Stimulated activated CD8-positive, alpha-beta memory T cell treated with anti-CD3 and anti-CD28 coated beads, Interleukin-4, amount 100 ng/mL, for 48 hours (primary cell): ENCODE measurements at places on chromosomes 7 and 10.

- DNase-seq: no peak
Observed at GRCh38 chr10:3877211-3878000, 92.4 kb upstream of the KLF6 start.

DNA sequence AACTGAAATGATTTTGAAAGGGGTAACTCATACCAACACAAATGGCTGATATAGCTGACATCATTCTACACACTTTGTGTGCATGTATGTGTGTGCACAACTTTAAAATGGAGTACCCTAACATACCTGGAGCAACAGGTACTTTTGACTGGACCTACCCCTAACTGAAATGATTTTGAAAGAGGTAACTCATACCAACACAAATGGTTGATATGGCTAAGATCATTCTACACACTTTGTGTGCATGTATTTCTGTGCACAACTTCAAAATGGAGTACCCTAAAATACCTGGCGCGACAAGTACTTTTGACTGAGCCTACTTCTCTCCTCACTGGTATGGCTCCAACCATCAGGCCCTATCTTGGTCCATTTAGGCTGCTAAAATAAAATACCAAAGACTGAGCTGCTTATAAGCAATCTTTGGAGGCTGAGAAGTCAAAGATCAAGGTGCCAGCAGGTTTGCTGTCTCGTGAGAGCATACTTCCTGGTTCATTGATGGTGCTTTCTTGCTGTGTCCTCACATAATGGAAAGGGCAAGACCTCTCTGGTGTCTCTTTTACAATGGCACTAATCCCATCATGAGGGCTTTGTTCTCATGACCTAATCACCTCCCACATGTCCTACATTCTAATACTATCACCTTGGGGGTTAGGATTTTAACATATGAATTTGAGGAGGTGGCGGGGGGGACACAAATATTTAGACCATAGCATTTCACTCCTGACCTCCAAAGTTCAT is 173.3 kb downstream of the CFTR start:
- no peak for DNase-seq

- DNase-seq: no peak
Observed at GRCh38 chr10:12299222-12299965, 50.0 kb upstream of the CAMK1D start.

DNA sequence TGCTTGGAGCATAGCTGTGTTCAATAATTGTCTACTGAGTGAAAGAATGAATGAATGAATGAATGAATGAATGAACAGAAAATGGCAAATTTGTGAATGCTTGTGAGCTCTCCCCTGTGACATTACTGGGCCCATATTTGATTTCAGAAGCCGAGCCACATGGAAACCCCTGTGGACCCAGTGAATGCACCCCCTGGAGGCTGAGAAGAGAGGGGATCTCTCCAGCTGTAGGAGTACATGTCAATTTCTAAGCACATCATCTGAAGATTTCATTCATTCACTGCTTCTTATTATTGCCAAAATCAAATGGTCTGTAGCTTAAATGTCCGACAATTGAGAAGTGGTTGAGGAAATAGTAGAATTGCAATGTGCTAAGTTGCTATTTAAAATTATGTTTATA is 58.3 kb upstream of the DOCK1 start:
- no peak for DNase-seq

DNA sequence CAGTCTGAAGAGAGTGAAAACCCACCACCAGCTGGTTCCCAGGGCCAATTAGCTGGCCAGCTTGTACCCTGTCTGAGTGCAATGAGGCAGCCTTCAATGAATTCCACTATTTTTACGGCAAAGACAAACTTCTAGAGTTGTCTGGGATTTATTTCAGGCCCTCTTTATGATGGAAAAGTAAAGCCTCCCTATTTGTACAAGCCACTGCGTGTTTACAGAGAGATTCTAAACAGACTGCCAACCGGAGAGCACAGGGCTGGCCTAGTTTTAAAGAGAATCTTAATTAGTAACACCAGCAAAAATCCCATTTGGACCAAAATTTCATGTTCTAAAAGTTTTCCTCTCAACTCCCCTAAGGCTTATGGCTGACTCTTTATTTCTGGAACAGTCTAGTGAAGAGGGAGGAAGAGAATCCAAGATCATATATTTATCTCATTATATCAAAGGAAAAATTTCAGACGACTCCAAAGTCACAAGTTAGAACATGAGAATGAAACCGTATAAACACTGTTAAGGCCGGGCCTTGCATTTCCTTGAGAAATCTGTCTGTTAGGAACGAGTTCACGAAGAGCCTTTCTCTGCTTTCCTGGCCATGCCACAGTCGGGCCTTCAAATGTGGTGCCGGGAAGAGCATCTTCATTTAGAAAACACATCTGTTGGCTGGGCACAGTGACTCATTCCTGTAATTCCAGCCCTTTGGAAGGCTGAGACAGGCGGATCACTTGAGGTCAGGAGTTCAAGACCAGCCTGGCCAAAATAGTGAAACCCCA is 724.6 kb upstream of the NRP1 start:
- DNase-seq: no peak

GRCh38 chr7:564176-564865 is 44.7 kb upstream of the PDGFA start:
- DNase-seq: no peak

- no peak for DNase-seq
Observed at GRCh38 chr10:19628767-19629560, 187.3 kb upstream of the PLXDC2 start.

- no peak for DNase-seq
Observed at GRCh38 chr7:117588352-117588794, 108.5 kb downstream of the CFTR start.

DNA sequence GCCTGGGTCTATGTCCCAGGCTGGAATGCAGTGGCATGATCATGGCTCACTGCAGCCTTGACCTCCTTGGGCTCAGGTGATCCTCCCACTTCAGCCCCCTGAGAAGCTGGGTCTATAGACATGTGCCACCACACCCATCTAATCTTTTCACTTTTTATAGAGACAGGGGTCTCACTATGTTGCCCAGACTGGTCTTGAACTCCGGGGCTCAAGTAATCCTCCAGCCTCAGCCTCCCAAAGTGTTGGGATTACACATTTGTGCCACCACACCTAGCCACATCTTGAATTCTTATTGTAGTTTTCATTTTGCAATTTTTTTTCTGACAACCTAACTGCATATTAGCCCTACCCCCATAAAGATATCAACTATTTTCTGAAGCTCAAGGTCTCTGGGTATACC is 18.4 kb upstream of the COL1A2 start:
- no peak for DNase-seq

DNA sequence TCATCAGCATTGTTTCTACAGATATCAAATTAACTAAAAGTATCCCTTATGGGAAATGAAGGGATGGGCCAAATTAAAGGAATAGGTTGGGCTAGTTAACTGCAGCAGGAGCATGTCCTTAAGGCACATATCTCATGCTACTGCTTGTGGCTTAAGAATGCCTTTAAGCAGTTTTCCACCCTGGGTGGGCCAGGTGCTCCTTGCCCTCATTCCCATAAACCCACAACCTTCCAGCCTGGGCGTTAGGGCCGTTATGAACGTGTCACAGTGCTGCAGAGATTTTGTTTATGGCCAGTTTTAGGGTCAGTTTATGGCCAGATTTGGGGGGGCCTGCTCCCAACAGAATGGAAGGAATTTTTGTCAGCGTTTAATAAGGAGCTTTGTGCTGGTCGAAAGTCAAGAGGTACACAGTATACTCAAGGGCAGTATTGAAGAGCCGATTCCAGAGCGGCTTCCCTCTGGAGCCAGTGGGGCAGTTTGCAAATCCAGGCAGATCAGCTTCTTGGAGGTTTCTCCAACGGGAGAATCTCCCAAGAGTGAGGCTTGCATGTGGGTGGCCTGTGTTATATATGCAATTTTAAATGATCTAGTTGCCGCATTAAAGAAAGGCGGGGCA is 7.7 kb downstream of the PFKP start:
- no peak for DNase-seq

DNA sequence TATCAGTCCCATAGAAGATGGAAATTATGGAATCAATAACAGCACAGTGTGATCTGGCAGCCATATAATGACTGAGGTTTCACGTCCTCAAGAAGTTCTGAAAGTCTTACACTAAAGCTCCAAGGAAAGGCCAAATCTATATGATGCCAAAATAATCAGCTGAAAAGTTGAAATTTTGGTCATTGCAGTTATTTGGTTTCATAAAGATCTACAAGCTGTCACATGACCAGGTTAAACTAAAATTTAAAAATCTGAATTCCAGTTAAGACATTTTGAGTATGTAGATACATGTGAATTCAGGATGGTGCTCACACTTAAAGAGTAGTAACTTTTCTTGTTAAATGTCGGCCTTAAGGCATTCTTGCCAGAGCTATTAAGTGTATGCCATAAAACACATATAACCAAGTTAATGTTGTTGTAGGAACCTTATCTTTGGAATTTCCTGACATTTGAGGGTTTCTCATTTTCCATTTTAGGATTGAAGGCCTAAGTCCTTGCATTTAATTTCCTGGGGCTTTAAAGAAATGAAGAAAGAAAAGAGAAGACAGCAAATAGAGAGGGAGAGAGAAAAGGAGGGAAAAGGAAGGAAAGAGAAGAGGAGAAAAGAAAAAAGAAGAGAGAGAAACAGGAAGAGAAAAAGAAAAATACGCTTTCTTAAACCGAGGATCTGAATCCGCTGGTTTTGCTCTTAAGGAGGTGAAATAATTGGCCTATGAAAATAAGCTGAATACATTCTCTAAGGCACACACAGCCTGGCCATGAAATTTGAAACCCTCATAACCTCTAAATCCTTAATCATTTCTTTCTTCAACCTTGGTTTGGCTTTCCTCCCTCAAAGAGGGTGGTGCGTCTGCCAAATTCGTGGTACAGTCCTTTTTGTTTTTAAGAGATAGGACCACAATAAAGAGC is 43.8 kb downstream of the DENND2A start:
- DNase-seq: no peak

- DNase-seq: peak; percentile 16
Observed at GRCh38 chr7:2169923-2170575, 62.7 kb downstream of the MAD1L1 start.

DNA sequence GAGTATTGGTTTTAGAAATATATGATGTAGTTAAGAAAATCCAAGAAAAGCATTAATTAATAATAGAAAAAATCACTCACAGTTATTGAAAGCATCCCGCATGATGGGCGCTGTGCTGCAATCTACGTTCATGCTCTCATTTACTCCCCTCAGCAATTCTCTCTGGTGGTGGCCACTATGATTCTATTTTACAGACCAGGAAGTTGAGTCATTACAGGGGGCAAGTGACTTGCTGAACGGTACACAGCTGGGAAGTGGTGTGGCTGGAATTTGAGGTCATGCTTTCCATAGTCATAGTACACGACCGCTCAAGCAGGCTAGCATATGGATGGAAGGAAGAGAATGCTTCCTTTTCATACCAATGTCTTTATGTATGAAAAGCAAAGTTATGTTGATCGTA is 117.4 kb downstream of the TES start:
- no peak for DNase-seq

- no peak for DNase-seq
Observed at GRCh38 chr10:44982114-44982460, 3.5 kb upstream of the DEPP1 start.

GRCh38 chr7:131242123-131242650 is 85.5 kb upstream of the MKLN1 start:
- DNase-seq: no peak

DNA sequence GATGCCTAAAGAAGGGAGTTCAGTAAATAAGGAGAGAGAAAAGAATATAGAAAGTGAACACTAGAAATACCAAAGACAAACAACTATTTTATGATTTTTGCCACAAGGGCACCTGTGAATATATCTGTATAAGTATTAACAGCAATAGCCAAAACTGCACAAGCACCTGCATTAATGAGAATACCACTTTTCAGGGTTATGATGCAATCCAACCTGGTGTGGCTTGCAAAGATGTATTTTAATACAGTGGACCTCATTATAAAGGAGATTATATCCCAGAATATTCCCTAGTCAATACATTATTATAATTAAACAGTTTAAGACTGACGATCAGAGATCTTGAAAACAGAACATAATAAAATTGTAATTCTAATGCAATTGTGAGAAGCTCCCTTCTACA is 4.0 kb downstream of the BRAF start:
- no peak for DNase-seq

- DNase-seq: peak; percentile 57
Observed at GRCh38 chr7:20330928-20331909, 519 bp downstream of the ITGB8 start.
